CD4-positive, alpha-beta T cell treated with Interleukin-6 for 4 hours (primary cell): ENCODE measurements at places on chromosomes 2 and 18.

DNA sequence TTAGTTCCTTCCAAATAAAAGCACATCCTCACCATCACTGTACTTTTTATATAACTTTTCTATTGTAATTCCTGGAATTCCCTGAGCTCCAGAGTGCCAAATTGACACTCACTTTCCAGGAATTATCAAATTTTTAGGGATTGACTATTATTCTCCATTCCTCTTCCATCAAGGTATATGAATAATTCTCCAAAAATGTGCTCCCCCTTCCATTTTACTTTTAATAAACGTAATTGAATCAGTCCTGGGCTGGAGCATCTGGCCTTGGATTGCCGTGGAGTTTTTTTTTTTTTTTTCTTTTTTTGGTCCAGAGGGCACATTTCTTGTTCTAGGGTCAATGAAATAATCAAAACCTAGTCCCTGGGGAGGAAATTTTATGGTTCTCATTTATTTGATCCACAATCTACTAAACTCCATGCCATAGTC, 304.3 kb downstream of the CDCA7 start:
- DNase-seq = no peak

GRCh38 chr2:74703373-74703772, 49.3 kb downstream of the SEMA4F start:
- no peak for DNase-seq

- no peak for DNase-seq
Measured at GRCh38 chr2:10432311-10433181, 15.6 kb downstream of the ODC1 start.

DNA sequence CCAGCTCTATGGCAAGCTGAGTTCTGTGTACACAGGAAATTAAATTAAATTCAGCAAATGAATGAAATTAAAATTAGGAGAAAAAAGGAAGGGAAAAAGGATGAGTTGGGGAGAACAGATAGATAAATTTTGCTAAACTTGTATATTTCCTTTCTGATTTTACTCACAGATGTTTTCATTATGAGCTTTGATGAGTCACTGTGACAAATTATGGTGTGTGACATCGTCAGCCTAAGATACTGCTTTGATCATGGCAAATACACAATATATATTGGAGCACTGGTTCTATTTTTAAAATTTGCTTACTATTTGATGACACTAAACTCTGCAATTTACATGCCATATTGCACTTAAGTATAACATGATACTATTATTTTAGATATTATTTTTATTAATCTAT, 464.6 kb upstream of the SPHKAP start:
- no peak for DNase-seq

DNA sequence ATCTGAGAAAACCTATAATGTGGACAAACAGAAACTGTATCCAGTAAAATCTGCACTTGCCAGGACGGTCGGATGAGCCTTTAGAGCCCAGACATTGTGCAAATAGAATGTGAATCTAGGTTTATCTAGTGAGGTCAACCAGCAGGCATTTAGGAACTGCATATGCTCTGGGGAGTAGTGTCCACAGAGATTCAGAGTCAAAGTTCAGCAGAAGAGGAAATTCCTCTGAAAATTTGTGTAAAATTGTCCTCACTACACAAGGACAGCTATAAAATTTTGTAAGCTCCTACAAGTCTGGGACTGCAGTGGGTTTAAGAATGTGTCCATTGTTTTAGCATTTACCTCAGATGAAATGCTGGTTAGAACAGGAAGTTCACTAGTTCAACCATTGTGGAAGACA, 9.8 kb upstream of the NDUFV2 start:
- no peak for DNase-seq

- no peak for DNase-seq
Measured at GRCh38 chr2:215553946-215554345, 118.1 kb upstream of the FN1 start.

GRCh38 chr2:226754821-226755604, 44.6 kb downstream of the IRS1 start:
- DNase-seq = no peak
